GM06990 (cell line): ENCODE measurements at places on chromosomes 6 and 20.

GRCh38 chr6:165702669-165703068, 39.6 kb upstream of the PDE10A start:
- DNase-seq = no peak

DNA sequence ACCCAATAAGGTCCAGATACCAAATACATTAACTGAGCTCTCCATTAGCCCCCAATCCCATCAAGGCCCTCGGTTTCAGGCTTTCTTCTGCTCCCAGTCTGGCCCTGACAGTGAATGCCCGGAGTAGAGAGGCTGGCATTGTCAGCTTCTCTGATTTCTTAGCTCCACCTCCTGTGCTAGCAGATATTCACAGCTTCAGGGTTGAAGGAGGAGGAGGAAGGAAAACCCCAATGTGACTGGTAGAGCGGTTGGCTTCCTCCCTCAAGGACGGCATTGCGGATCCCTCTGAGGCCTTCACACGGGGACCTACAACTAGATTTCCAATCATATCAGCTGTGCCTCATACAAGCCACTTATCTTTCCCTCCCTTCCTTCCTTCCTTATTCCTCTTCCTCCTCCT, 164.1 kb upstream of the SYNDIG1 start:
- no peak for DNase-seq

DNA sequence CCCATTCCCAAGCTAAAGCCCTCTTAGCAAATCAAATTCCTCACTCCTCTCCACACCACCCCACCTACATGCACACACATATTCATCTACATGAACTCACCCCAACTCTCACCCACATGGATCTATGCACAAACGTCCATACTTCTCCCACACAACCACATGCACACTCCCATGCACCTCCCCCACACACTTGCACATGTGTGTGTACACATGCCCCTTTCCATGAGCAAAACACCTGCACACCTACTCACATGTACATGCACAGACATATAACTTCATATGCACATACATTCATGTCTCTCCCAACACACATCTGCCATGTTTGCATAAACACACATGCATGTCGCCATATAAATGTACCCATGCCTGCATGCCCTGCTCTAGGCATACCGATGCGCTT, 22.8 kb upstream of the CST1 start:
- DNase-seq = no peak

DNA sequence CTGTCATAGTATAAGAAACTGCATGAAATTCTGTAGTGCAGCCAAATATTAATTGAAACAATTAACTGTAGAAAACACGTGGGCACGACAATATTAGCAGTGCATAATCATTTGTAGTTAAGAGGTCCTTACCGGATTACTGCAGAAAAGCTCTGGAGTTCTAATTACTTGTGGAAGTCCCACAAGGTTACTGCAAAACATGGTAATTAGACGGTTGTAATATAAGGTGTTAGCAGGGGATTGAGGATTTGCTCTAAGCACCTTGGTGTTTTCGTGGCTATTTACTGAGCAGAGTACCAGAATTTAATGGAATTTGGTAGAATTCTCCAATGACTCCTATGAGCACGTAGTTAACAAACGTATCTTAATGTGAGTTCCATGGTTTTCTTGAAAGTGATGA, 473.6 kb upstream of the AGPAT4 start:
- DNase-seq = no peak
